ENCODE measurements at places on chromosomes 5 and 9.

GRCh38 chr9:23120630-23121029 is 674.0 kb downstream of the DMRTA1 start:
- no peak for DNase-seq

- no peak for DNase-seq
Observed at GRCh38 chr5:154559398-154560276, 81.6 kb upstream of the HAND1 start.

GRCh38 chr5:154593796-154594195 is 115.8 kb upstream of the HAND1 start:
- DNase-seq: no peak

- DNase-seq: no peak
Observed at GRCh38 chr5:10736354-10736753, 24.7 kb downstream of the DAP start.

- no peak for DNase-seq
Observed at GRCh38 chr9:116661037-116661954, 25.8 kb upstream of the TRIM32 start.

DNA sequence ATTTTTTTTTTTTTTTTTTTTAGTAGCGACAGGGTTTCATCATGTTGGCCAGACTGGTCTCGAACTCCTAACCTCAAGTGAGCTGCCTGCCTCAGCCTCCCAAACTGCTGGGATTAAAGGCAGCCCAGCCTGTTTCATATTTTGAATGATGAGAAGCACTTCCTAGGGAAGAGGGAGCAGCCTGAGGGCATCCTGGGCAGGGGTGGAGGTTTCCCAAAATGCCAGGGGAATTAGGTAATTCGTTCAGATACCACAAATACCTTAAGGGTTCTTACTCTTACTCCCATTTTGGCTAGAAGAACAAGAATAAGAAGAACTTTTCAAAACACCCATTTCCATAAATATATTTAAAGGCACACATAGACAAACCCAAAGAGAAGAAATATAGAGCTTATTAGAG is 29.5 kb upstream of the RAPGEF1 start:
- DNase-seq: no peak

All from stimulated activated CD8-positive, alpha-beta memory T cell treated with anti-CD3 and anti-CD28 coated beads, Interleukin-12 subunit alpha, Interleukin-12 subunit beta, amount 100 ng/mL, for 1 hour (primary cell).